ENCODE measurements at places on chromosomes 12 and 14.

- DNase-seq = no peak
These were observed 1349.1 kb downstream of the TMEM121 start for GRCh38 chr14:106875503-106875902.

DNA sequence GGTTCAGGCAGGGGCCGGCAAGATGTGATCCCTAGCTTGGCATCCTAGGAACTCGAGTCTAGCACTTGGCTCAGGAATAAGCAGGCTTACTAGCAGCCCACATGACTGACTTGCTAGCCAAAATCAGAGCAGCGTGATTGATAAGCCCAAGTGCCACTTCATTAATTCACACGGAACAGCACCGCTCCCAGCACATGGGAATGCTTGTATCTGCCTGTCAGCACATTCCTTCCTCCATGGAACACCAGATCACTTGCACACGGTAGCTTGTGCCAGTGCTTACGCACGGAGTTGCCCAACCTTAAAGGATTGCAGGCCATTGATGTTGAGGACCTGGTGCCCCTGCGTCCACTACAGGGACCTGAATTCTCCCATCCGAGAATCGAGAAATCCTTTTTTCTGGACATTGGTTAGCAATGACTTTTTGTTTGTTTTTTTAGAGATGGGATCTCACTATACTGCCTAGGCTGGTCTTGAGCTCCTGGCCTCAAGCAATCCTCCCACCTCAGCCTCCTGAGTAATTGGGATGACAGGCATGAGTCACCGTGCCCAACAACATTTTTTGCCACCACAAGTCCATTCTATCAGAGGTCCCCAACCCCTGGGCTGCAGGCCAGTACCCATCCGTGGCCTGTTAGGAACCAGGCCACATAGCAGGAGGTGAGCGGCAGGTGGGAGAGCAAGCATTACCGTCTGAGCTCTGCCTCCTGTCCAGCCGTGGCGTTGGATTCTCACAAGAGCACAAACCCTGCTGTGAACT is 30.6 kb upstream of the TSPAN9 start:
- DNase-seq = peak; percentile 84

- DNase-seq = no peak
These were observed 25.0 kb downstream of the GCH1 start for GRCh38 chr14:54877703-54878021.

DNA sequence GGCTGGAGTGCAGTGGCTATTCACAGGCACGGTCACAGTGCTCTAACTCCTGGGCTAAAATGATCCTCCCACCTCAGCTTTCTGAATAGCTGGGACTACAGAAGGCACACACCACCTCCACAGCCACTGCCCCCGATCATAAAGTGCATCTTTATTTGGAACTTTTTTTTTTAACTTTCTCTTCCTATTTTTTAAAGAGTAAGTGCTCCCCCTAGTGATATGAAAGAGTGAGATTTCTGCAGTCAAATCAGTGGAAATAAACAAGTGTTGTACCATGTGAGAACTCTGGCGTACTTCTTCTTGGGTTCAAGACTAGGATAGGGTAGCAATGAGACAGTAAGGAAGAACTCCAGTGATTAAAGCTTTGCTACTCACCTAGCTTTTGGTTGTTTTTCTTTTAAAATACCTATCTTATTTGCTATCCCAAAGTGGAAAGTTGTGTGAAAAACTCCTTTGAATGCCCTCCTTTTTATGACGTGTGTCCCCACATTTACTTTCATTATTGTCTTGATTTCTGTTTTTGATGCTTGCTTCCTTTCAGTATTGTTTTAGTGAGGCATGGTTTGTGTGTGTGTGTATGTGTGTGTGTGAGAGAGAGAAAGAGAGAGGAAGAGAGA is 6.6 kb downstream of the PPP4R4 start:
- peak; percentile 38 for DNase-seq

DNA sequence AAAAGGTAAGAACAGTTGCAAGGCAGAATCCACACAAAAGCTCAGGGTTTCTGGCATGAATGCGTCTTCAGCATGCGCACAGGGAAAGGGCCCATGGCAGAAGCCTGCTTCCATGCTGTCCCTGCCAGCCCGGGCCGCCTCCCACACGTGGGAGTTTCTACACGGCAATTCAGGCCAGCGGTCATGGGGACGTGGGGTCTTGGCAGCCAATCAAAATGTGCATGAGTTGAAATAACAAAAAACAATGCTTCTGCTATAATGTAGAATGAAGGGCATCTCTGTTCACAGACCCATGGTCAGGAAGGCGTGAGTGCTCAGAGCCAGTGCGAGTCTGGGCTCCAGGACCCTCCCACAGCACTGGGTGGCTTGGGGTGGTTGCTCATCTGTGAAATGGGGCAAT is 28.6 kb downstream of the AMN start:
- no peak for DNase-seq

GRCh38 chr14:28603606-28604005 is 163.0 kb upstream of the FOXG1 start:
- peak; percentile 44 for DNase-seq

DNA sequence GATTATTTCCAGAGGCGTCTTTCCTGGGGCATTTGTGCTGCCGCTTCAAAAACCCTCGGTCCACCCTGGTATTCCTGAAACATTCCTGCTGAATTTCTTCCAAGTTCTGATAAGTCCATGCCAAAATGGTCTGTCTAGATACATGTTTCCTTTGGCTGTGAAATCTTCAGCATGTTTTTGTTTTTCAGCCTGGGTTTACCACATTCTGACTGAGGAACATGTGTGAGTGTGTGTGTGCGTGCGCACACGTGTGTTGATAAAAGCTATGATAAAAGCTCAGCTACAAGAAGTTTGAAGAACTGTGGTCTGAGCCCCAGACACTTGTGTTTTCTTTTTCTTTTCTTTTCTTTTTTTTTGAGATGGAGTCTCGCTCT is 22.4 kb downstream of the ANKRD9 start:
- DNase-seq = no peak

GRCh38 chr12:21939435-21939834 is 1.8 kb downstream of the ABCC9 start:
- no peak for DNase-seq

- DNase-seq = no peak
These were observed 401.1 kb upstream of the FOXG1 start for GRCh38 chr14:28365510-28365909.

- DNase-seq = no peak
These were observed 122.9 kb downstream of the PAX9 start for GRCh38 chr14:36784541-36784940.

DNA sequence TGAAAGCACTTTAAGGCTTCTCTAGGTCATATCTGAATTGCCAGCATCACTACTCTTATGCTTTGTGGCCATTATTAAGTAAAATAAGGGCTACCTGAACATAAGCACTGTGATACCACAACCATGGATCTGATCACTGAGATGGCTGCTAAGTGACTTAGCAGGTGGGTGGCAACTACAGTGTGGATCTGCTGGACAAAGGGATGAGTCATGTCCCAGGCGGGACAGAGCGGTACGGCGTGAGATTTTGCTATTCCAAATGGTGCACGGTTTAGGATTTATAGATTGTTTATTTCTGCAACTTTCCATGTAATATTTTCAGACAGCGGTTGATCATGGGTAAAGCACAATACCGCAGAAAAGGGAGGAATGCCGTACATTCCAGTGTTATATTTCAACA is 39.4 kb downstream of the MLXIP start:
- no peak for DNase-seq

DNA sequence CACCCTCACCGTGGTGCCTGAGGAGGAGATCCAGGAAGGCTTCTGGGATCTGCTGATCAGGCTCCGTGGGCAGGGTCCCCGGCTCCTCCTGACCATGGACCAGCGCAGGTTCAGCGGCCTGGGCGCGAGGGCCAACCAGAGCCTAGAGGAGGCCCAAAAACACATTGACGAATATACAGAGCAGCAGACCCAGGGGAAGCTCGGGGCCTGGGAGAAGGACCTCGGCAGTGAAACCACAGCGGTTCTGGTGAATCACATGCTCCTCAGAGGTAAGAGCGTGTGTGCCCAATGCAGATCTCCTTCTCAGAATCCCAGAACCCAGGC is 29.4 kb downstream of the SERPINA3 start:
- no peak for DNase-seq

DNA sequence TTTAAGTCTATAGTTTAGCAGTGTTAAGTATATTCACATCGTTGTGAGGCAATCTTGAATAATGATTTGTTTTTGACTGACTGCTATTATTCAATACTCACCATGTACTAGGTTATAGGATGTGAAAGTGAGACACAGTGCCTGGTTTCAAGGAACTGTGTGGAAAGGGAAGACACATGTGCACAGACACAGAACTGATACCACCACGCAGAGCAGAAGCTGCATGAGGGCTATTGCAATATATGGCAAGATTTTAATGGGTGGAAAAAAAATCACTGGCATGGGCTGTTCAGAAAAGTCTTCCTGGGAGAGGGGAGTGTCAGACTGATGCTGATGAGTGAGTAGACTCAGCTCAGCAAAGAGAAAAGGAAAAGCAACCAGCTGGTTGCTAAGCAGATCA is 10.4 kb downstream of the SLC7A8 start:
- no peak for DNase-seq

DNA sequence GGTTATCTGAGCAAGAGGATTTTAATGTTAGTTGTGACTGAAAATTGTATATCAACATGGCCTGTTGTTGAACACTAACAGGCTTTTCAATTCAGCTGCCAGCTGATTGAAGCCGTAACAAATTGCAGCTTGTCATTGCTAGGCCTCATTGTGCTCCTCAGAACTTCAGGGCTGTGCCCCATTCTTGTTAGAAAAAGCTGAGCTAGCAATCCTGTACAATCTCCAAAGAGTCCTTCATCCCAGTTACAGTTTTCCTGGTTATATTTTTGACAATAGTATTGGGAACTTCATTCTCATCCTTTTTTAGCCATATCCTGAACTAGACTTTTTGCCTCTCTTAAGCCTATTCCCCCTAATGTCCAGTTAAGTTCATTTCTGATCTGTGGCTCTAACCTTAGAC is 564.1 kb upstream of the ATXN7L3B start:
- no peak for DNase-seq

- DNase-seq = no peak
These were observed 190.8 kb upstream of the C14orf180 start for GRCh38 chr14:104388541-104389325.

DNA sequence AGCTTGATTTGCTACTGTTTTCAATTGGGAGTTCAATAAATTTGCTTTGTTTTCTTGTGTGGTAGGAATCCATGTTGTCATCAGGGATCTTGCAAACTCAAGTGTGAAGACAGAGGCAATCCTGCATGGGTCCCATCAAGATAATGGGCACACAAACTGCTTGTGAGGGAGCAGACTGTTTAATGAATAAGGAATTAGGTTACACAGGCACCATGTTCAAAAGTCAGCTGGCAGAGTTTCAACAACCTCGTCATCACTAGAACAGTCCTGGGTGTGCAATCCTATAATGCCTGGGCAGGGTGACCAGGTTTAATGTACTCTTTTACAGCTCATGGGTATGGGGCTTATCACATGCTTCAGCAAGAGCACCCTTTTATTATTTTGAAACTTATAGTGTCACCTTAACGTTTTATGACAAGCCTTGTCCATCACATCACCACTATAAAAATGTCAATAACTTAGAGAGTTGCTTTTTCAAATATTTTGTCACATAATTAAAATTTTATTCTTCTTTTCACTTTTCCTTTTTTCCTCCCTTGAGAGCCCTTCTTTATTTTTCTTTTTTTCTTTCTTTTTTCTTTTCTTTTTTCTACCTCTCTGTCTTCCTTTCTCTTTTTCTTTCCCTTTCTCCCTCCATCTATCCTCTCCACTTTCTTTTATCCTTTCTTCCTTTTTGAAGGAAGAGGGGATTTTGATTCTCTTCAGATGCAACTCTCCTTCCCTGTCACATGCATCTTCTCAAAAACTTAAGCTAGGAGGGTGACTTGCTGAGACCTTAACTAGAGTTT is 252.2 kb upstream of the ATP2B1 start:
- DNase-seq = peak; percentile 60

- DNase-seq = peak; percentile 92
These were observed 202.0 kb downstream of the PPM1H start for GRCh38 chr12:62732861-62733427.

DNA sequence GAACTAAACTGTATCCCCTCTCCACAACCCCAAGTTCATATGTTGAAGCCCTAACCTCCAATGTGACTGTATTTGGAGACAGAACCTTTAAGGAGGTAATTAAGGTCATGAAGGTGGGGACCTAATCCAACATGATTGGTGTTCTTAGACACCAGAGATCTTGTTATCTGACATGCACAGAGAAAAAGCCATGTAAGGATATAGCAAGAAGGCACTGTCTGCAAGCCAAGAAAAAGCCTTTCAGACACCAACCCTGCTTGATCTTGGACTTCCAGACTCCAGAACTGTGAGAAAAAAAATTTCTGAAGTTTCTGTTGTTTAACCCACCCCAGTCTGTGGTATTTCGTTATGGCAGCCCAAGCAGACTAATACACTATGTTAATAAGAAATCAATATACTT is 62.2 kb upstream of the CFL2 start:
- no peak for DNase-seq

GRCh38 chr12:30169839-30170591 is 386.3 kb upstream of the TMTC1 start:
- no peak for DNase-seq
